T follicular helper cell (primary cell): ENCODE measurements at places on chromosomes 13 and 19.

DNA sequence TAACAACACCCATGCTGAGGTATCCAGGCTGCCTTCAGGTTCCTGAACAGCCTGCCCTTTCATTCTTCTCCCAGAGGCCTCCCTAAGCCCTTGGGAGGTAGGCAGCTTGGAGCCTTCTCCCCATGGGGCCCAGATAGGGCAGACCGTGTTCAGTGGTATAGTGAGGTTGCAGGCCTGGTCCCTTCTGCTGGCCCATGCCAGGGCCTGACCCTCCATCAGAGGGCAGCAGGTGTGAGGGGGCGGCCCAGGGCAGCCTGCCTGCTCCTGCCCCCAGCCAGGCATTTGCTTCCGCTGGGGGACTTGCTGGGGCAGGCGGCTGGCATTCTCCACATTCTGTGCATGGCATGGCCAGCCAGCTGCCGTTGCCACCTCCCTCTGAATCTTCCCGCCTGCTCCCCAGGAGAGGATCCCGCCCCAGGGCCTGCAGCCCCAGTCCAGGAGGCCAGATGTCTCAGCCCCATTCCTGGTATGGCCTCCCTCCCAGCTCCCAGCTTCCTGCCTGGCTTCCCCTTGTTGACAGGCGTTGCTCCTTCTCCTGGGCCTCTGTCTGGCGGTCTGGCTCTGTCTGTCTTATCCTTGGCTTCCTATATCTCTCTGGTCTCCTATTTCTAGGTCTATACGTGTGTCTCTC is 8.9 kb downstream of the CIC start:
- DNase-seq: no peak

DNA sequence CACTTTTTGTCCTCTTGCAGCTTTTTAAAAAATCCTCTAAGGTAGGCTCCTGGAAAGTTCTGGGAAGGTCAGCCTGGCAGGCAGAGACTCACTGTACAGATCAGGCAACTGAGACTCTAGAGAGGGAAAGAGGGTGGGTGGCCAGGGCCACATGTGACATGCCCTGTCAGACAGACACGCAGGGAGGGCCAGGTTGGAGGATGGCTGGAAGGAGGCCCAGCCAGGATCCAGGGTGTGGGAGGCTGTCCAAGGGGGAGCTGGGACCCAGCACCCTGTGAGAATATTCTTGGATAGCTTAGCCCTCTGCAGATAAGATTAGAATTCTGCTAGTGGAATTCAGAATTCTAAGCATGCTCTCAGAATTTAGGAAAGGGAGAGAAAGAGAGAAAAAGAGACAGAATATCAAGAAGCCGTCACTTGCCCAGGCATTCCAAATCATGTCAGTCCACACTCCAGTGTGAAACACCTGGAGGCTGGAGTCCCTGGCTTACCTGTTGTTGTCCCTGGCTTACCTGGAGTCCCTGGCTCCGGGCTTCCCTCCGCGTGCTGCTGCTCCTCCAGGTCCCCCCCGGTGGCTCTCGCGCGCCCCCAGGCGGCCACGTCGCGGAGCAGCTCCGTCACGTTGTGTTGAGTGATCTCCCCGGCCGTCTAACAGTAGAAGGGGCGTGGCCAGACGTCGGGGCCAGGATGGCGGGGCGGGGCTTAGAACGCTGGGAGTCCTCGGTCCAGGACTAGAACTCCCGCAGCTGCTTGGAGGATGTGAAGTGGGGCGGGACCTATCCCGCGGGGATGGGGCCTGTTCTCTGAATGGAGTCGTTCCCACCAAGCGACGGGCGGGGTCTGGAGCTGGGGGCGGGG is 2.8 kb upstream of the TNNI3 start:
- DNase-seq: peak; percentile 82

GRCh38 chr19:18898081-18898606 is 2.2 kb upstream of the CERS1 start:
- DNase-seq: no peak

- DNase-seq: no peak
Measured at GRCh38 chr13:44237276-44237767, 136.3 kb upstream of the SERP2 start.

DNA sequence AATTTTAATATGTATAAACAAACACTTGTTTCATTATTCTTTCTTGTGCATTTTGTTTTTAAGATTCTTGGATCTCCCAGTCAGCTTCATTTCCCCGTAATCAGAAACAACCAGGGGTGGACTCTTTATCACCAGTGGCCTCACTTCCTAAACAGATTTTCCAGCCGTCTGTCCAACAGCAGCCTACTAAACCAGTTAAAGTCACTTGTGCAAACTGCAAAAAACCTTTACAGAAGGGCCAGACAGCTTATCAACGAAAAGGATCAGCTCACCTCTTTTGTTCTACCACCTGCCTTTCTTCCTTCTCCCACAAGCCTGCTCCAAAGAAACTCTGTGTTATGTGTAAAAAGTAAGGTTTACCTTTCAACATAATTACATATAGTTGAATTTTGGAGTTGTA is 44.3 kb downstream of the ZMYM2 start:
- no peak for DNase-seq

DNA sequence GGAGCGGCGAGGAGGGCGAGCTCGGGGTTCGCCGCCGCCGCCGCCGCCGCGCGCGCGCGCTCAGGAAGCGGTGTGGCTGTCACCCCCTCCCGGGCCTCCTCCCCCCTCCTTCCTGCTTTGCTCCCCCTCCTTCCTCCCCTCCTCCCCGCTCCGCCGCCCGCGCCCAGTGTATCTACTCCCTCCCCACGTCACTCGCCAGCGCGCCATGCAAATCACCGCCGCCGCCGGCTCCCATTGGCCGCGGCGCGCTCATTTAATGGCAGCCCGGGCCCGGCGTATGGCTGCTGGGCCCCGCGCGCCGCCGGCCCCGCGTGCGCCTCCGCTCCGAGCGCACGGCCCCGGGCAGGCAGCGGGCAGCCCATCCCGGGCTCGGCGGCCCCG is 335 bp upstream of the SOX1 start:
- DNase-seq: peak; percentile 55

GRCh38 chr19:6067975-6068374 is 42.3 kb downstream of the RFX2 start:
- no peak for DNase-seq

GRCh38 chr13:76693086-76693485 is 193.1 kb downstream of the KCTD12 start:
- DNase-seq: no peak
